Urinary bladder (tissue), 4 donors: ENCODE measurements at places on chromosomes 5 and 9. TPM values are rescaled to one million over a fixed set of nuclear protein-coding genes. Genes with fewer than 3 reads are reported as not detected.

Gene PAEP
- total RNA-seq = not detected

Gene NMUR2
- not detected for total RNA-seq

Gene SH3PXD2B
- 24.3 TPM for total RNA-seq

Gene PCDHA12
- total RNA-seq = 0.90 TPM

Gene SPINK4
- not detected for total RNA-seq

Gene MCTP1
- 45.7 TPM for total RNA-seq

Gene GDF9
- 0.26 TPM for total RNA-seq
